GM13977 (cell line): ENCODE measurements at places on chromosomes 3 and 15.

- no peak for DNase-seq
Measured at GRCh38 chr3:51075221-51075775, 309.8 kb upstream of the MANF start.

- no peak for DNase-seq
Measured at GRCh38 chr15:41922353-41922752, 28.5 kb upstream of the SPTBN5 start.

DNA sequence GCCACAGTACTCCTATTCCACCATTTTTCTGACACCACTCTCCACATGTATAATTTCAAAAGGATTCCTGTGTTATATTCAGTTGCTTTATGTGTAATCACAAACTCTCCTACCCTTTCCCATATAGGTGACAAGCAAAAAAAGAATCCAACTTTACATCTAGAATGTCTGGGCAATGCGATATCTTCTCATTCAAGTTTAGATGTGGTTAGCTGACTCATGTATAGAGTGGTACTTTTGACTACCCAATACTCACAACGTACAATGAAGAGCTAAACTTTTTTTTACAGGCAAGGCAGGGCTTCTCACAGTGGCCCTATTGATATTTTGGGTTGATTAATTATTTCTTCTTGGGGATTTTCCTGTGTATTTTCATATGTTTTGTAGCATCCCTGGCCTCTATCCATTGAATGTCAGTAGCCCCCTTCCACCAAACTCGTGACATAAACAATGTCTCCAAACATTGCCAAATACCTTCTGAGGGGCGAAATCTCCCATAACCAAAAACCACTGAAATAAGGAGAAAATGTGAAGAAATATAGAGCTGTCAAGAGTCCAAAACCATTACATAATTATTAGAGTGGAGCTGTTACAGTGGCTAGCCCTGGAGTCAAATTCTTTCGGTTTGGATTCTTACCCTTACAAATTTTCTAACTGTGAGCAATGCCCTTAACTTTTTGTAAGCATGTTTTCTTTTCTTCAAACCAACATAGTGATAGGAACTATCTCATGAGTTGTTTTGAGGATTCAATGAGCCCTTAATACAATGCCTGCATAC is 342.6 kb downstream of the NSUN3 start:
- DNase-seq, result no peak

GRCh38 chr15:54638666-54639065 is 558.1 kb downstream of the RSL24D1 start:
- DNase-seq, result no peak

DNA sequence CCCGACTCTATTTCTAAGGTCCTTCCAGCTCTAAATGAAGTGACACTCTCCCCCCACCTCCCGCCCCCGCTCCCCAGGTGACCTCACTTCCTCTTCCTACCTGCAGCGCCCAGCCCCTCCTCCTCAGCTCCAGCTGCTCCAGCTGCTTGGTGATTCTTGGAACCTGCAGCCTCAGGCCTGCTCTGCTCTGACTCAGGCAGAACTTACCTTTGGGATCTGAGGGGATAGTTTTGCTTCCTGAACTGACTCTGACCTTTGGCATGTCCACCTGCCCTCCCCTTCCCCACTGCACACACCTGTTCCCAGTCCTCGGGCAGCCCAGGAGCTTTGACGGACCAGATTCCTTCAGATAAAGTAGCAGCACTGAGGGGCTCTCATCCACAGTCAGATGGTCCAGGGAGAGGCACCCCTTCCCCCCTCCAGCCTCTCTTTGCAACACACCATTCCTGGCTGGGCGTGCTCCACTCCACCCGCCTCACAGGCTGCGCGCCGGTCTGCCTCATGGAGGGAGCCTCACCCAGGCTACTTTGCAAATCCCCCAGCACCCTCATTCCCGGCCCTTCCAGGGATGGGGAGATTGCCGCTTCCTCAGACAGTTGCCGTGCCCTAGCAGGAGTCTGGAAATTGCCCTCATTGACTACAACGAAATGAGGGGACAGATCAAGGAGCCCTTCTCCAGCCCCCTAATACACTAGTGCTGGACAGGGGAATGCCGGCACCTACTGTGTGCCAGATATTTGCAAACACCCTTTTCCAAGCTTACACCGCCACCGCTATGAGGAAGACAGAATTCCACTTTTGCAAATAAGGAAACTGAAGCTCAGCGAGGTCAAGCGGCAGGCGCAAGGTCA is 692 bp upstream of the C15orf39 start:
- peak; percentile 74 for DNase-seq

- no peak for DNase-seq
Measured at GRCh38 chr15:33788906-33789540, 179.3 kb upstream of the CHRM5 start.

DNA sequence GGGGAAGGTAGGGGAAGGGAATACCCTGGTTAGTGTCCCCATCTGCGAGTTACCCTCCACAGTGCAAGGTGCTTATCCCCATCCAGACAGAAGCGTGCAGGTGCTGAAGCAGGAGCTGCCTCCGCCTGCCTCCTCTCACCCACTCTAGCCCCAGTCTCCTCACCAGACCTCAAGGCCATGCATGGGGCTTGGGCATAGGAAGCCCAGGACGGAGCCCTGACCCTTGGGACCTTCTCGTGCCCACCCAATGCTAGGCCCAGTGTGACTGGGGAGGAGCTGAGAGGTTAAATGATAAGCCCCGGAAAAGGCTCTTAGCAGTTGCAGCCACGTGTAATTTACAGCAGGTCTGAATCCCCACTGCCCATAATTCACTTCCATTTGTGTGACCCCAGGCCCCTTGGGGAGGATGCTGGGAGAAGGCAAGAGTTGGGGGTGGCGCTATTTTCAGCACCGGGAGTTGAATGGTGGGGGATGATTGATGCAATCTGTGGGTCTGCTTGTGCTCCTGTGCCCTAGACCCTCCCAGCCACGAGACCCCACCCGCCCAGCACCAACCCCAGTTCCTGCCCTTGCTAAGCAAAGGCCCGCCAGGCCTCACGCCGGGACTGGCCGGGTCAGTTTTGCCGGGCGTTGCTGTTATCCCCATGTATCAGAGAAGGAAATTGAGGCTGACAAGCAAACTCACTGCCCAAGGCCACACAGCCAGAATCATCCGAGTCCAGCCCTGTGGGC is 14.5 kb upstream of the PLXND1 start:
- no peak for DNase-seq

GRCh38 chr3:58888087-58888486 is 161.7 kb downstream of the CFAP20DC start:
- DNase-seq, result no peak

GRCh38 chr3:13142552-13143380 is 69.5 kb upstream of the IQSEC1 start:
- no peak for DNase-seq

DNA sequence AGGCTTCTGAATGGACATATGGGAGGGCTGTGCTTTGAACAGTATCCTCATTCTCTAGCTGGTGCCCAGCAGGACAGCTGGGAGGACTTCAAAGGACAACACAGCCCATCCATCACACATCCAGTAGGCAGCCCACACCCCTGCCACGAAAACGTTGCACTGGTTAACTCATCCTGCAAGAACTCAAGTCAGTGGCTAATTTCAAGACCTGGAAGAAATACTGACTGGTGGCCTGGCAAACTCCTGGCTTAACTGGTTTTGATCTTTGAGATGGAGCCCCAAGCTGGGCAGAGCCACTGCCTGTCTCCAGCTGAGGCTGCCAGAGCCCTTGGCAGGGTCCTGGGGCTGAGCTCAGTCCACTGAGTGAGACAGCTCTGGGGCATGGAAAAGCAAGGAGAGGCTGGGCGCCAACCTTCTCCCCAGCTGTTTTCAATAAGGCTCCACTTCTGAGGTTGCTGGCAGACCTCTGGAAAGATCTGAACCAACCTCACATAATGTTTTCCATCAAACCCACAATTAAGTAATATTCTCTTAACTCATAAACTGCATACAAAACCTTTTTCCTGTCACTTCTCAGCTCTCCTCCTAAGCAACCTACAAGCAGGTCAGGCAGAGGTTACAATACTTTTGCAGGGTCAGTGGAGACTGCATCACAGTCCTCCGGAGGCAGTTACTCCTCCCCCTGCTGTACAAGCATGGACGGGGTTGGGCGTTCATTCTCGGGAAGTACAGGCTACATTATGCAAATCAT is 110.3 kb downstream of the MYLK start:
- DNase-seq, result no peak

DNA sequence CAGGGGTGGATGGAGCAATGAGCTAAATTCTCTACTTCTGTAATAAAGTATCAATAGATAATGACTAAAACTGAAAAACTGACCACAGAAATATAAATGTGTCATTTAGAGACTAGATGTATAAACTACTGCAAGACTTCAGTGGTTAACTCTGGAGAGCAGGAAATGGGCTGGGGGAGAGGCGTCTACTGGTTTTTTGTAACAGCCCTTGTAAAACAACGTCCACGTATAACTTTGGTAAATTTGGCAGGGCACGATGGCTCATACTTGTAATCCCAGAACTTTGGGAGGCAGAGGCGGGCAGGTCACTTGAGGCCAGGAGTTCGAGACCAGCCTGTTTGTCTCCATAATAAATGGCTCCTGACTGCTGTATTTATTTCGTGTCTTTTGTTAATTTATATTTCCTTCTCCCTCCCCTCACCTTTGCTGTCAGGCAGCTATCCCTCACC is 12.5 kb downstream of the RAB27A start:
- DNase-seq, result peak; percentile 65

DNA sequence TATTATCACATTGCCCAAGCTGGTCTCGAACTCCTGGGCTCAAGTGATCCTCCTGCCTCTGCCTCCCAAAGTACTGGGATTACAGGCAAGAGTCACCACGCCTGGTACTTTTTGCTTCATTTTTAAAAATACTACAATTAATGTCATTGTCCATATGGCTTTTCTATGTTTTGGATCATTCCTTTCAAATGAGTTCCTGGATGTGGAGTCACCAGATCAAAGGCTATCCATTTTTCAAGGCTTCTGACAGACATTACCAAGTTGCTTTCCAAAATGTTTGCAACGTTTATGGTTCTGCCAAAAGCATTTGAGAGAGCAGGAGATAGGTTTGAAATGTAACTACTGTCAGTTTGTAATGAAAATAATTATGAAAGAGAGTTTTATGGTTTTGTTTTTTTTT is 34.2 kb upstream of the BCL2L10 start:
- no peak for DNase-seq

DNA sequence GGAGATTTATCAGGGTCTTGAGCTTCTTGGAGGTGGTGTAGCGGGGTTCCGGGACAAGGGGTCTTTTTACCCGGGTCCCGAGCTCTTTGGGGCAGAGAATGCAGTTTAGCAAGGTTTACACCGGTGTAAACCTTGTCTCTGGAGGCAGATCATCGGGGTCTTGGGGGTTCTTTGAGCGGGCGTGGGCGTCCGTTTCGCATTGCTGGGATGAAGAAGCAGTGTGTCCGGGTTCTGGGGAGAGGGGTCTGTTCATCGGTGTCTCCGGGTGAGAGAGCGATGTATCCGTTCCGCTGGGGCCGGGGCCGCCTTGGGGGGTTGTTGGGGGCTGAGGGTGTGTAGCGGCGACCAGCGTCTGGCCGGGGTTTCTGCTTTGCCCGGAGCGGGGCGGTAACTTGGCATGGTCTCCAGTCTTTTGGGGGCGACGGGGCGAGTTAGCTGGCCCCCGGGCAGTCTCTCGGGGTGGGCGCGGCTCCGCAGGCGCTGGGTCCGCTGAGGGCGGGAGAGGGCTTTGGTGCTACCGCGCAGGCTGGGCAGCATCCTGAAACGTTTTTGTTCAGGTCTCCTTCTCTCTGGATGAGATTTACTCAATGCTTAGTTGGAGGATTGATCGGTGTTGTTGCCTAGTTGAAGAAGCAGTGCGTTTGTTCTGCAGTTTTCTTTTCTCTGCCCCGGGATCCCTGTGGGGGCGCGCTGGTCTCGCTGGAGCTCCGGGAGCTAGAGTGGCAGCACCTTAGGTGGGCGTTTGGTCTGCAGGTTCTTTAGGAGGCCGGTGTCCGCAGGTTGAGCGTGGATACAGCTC is 843 bp downstream of the GLCE start:
- DNase-seq, result peak; percentile 45

DNA sequence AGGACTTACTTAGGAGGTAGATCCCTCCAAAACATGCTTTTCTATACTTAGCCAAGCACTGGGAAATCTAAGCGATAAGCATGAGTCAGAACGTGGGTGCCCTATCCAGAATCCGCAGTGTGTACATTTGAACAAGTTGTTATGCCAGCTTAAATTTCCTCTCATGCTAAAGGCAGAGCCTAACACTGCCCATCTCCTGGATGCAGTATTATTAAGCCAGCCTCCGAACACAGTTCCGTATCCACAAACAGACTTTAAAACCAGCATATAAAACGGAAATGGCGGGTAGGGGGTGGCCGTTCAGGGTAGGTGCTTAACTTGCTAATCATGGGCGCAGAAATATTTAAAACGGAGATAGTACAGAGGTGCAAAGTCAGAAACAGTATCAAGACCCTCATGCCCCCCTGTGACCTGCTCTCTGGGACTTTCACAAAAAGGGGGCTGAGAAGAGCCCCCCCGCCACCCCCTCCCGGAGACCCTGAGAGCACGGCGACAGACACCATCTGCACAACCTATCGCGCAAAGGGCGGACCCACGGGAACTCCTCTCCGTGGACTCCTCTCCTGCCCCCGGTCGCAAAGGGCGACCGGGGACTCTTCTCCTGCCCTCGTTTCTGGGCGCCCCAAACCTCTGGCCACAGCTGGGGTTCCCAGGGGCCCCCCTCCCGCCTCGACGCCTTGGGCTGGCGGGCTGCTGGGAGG is 889 bp upstream of the LRRIQ4 start:
- DNase-seq, result no peak

GRCh38 chr3:175692256-175692655 is 833.1 kb downstream of the NAALADL2 start:
- DNase-seq, result no peak

DNA sequence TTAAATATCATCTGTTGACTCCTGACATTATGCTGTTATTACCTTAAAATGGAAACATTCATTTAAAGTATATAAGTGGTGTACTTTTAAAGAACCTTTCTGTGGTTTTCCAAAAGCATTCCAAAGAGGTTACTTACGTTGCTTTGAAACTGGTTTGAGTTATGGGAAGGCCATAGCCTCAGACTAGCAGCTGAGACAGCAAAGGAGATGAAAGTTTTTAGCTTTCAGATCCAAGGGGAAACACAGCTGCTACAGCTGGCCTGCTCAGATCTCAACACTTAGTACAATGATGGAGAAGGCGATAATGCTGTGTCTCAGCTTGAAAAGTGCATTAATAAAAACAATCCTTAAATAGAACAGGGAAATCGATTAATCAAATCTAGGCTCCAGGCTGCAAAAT is 921.1 kb downstream of the ROBO1 start:
- DNase-seq, result no peak

DNA sequence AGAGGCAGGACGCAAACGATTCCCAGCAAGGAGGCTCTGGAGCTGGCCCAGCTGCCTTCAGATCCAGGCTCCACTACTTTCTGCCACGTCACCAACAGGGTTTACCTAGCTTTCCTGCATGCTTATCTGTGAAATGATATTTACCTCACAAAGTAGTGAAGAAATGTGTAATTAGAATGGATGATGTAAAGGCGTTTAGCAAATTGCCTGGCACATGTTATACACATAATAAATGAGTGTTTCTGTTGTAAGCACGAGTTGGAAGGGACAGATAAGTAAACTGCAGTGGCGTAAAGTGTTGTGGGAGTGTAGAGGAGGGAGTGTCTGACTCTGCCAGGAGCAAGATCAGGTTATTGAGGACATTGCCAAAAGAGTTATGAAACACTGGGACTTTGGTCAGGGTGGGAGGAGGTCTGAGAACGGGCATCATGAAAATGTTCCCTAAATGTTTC is 3.5 kb upstream of the CHAC1 start:
- DNase-seq, result peak; percentile 5

- DNase-seq, result no peak
Measured at GRCh38 chr15:45378913-45379262, 544 bp upstream of the GATM start.

- peak; percentile 95 for DNase-seq
Measured at GRCh38 chr15:99250857-99251841, at the start of gene LRRC28. LRRC28 (plus strand) TSS chr15:99251481; CDS start chr15:99255958, 4,477 bp downstream.

GRCh38 chr15:82830427-82831173 is 21.2 kb downstream of the WHAMM start:
- DNase-seq, result peak; percentile 3
